ENCODE measurements at places on chromosomes 12 and 14. TPM values are rescaled to one million over a fixed set of nuclear protein-coding genes. Genes with fewer than 3 reads are reported as not detected.

GRCh38 chr12:118356809-118357256 lies 15.9 kb downstream of the TAOK3 start:
- no peak for DNase-seq
- no peaks in the 10 kb centered on the region for H3K36me3 ChIP-seq
- no peaks in the 10 kb centered on the region for H3K27me3 ChIP-seq
- no peak overlapping the region for H3K4me3 ChIP-seq
- peak overlapping the region; percentile 18 for H3K27ac ChIP-seq
- H3K4me1 ChIP-seq, result no peaks in the 10 kb centered on the region

- no peak for DNase-seq
- H3K27ac ChIP-seq, result no peak overlapping the region
- no peaks in the 10 kb centered on the region for H3K4me1 ChIP-seq
Measured at GRCh38 chr12:108759924-108760323, 28.6 kb upstream of the CORO1C start.

- peak; percentile 68 for DNase-seq
- H3K36me3 ChIP-seq, result no peaks in the 10 kb centered on the region
- no peaks in the 10 kb centered on the region for H3K27me3 ChIP-seq
- H3K27ac ChIP-seq, result peak overlapping the region; percentile 93
Measured at GRCh38 chr12:101697930-101698799, 725 bp downstream of the CHPT1 start.

GRCh38 chr12:93894391-93895088 lies 217.4 kb downstream of the CRADD start:
- no peaks in the 10 kb centered on the region for H3K27me3 ChIP-seq
- no peaks in the 10 kb centered on the region for H3K4me1 ChIP-seq
- H3K36me3 ChIP-seq, result no peaks in the 10 kb centered on the region

- peak overlapping the region; percentile 86 for H3K27ac ChIP-seq
- H3K27me3 ChIP-seq, result no peaks in the 10 kb centered on the region
Measured at GRCh38 chr12:120231316-120232011, 30.6 kb upstream of the RPLP0 start.

GRCh38 chr14:31084385-31084784 lies 58.2 kb upstream of the STRN3 start:
- H3K4me1 ChIP-seq, result no peaks in the 10 kb centered on the region
- DNase-seq, result no peak
- no peak overlapping the region for H3K4me3 ChIP-seq

GRCh38 chr12:66290716-66291200 lies 11.5 kb upstream of the HELB start:
- no peak for DNase-seq
- no peaks in the 10 kb centered on the region for H3K36me3 ChIP-seq
- H3K4me3 ChIP-seq, result no peak overlapping the region
- no peak overlapping the region for H3K27ac ChIP-seq
- no peaks in the 10 kb centered on the region for H3K4me1 ChIP-seq
- H3K27me3 ChIP-seq, result no peaks in the 10 kb centered on the region

- no peak for DNase-seq
- no peak overlapping the region for H3K4me3 ChIP-seq
- no peaks in the 10 kb centered on the region for H3K4me1 ChIP-seq
- no peaks in the 10 kb centered on the region for H3K27me3 ChIP-seq
Measured at GRCh38 chr14:52318826-52319645, 4.9 kb downstream of the PTGER2 start.

GRCh38 chr14:104755621-104756020 lies 2.7 kb downstream of the SIVA1 start:
- H3K27me3 ChIP-seq, result no peaks in the 10 kb centered on the region
- DNase-seq, result no peak
- H3K36me3 ChIP-seq, result no peaks in the 10 kb centered on the region

DNA sequence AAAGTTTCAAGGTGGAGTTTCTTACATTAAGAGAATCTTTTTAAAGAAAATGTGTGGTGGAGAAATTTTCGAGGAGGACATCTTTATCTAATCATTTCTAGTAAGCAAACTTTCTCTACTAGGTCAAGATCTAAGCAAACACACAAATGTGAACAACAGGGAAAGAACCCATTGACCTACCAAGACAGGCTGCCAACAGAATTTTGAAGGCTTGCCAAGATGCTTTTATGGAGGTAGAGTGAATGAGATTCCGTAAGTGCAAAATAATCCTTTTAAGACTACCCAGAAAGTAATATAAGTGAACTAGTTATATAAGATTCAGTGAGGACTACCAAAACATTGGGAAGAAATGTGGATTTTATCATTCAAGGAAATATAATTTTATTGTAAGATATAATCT lies 357.1 kb upstream of the PDE3A start:
- H3K27me3 ChIP-seq, result no peaks in the 10 kb centered on the region
- H3K27ac ChIP-seq, result no peak overlapping the region
- H3K36me3 ChIP-seq, result no peaks in the 10 kb centered on the region

DNA sequence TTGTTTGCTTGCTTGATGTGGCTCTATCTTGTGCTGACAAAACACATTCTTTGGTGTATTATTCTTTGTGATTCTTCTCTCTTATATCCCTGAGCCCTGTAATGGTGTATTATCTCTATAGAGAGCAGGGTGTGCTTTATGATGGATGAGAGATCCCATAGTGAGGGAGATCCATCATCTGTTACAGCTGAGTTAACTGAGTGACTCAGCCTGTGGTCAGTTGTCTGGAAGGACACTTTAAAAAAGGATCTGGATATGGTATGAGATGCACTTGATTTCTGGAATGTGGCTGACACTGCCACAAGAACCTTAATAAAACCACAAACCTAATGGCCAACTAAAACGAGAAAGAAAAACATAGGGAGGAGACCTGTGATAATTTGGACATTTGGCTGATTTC lies 461.4 kb upstream of the SYT1 start:
- H3K27ac ChIP-seq, result no peak overlapping the region
- no peaks in the 10 kb centered on the region for H3K4me1 ChIP-seq
- no peak overlapping the region for H3K4me3 ChIP-seq
- no peaks in the 10 kb centered on the region for H3K36me3 ChIP-seq
- DNase-seq, result no peak

DNA sequence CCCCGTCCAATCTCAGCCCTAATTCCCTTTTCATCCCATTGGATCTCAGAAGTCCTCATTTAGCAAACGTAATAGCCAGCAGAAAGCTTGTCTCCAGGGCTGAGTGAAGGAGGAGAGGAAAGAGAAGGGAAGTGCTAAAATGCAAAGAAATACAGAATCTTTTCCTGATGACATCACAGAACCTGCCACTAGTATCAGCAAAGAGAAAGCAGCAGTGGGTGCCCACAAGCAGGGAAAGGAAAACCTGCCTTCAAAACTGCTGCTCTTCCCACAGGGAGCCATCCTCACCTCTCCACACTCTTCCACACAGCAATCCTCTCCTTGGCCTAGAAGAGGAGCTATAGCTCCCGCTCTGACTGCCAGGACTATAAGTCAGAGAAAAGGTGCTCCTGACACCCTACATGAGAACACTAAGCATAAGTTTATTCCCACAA lies 11.3 kb downstream of the MED13L start:
- DNase-seq, result no peak
- H3K36me3 ChIP-seq, result no peaks in the 10 kb centered on the region
- H3K27me3 ChIP-seq, result no peaks in the 10 kb centered on the region
- peaks cover 5% of the 10 kb centered on the region for H3K4me1 ChIP-seq

GRCh38 chr12:44571006-44571550 lies 305.0 kb downstream of the NELL2 start:
- H3K4me1 ChIP-seq, result no peaks in the 10 kb centered on the region
- H3K4me3 ChIP-seq, result no peak overlapping the region
- DNase-seq, result no peak
- no peak overlapping the region for H3K27ac ChIP-seq
- H3K36me3 ChIP-seq, result no peaks in the 10 kb centered on the region

GRCh38 chr12:56714431-56714929 lies 10.6 kb downstream of the NACA start:
- H3K4me1 ChIP-seq, result no peaks in the 10 kb centered on the region
- no peak for DNase-seq
- H3K27me3 ChIP-seq, result no peaks in the 10 kb centered on the region
- peaks cover 15% of the 10 kb centered on the region for H3K36me3 ChIP-seq
- no peak overlapping the region for H3K4me3 ChIP-seq

DTX1 gene
- 0.82 TPM for total RNA-seq

MAX gene
- 107 TPM for total RNA-seq

C12orf76 gene
- total RNA-seq, result 8.4 TPM

OR4K2 gene
- not detected for total RNA-seq
